Hepatocyte (in vitro differentiated cells): ENCODE measurements at places on chromosomes 7 and 10. TPM values are rescaled to one million over a fixed set of nuclear protein-coding genes. Genes with fewer than 3 reads are reported as not detected.

VAX1 gene
- total RNA-seq = not detected in 2 replicates

SORBS1 gene
- total RNA-seq = 33.1 and 40.2 TPM in 2 replicates

PVRIG gene
- total RNA-seq = not detected in 2 replicates

TMEM236 gene
- total RNA-seq = 0.80 and 1.4 TPM in 2 replicates

DRGX gene
- total RNA-seq = not detected in 2 replicates

KCND2 gene
- 2.6 and 3.6 TPM in 2 replicates for total RNA-seq

- DNase-seq = no peak
These were observed 49.7 kb downstream of the CCDC71L start for GRCh38 chr7:106610996-106611886.

- DNase-seq = no peak
These were observed 20.6 kb upstream of the RASSF4 start for GRCh38 chr10:44938956-44939355.

DNA sequence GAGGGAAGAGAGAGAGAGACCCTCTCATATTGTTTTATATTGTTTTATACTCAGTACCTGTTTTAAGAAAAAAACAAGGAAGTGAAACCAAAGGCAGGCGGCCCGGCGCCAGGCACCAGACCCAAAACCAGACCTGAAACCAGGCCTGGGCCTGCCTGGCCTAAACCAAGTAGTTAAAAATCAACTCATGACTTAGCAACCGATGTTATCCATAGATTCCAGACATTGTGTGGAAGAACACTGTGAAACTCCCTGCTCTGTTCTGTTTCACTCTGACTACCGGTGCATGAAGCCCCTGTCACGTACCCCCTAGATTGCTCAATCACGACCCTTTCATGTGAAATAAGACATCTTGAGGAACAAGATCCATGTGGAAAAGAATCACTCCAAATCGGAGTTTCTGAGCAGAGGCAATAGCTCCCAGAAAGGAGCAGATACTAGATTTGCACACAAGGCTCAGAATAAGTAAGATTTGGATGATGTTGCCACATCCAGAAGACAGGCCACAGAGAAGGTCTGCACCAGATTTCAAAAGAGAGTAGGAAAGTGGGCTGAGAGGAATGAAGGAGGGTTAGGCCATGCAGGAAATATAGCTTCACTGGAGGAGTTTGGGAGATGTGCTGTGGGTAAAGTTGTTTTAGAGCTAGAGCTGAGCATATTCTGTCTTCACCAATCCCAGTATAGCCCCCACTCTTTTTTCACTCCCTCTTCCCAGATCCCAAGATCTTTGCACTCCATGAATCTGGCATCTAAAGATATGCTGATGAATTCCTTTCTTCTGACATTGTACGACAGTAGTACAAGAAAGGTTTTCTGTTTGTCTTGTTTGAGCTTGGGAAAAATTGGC lies 8.8 kb upstream of the ZNF248 start:
- no peak for DNase-seq

DNA sequence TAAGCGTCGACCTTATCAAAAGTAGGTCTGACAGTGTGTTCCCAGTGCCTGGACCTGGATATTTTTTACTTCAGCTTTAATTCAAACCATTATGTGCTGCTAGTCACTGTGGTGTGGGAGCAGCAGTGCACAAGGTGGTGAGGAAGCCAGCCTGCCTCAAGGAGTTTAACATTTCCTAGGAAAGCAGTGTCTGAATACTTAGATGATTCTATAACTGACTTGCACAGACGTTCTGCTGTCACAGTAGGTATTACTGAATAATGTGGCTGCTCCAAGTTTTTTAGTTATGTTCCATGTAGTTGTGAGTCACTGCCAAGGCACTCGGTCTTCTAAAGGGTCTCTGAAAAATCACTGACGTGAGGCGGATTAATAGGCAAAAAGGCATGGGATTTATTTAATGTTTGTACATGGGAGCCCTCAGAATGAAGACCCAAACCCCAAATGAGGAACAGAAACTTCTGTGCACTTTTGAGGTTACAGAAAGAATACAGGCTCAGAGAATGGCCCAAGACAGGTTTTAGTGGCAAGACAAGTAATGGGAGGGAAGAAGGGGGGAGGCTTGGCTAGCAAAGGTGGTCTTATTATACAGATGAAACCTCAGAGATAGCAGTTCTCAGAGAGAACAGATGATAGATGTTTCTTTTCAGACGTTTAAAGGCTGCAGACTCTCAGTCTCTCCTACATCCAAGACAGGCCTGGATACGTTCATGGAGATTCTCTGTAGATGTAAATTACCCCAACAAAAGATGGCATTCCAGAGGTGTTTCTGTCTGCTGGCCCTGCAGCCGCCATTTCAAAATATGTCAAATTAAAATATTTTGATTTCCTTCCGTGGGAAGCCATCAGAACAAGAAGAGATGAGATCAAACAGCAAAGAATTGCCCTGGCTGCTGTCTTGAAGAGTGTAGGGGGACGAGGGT lies 209.3 kb downstream of the SDK1 start:
- no peak for DNase-seq

DNA sequence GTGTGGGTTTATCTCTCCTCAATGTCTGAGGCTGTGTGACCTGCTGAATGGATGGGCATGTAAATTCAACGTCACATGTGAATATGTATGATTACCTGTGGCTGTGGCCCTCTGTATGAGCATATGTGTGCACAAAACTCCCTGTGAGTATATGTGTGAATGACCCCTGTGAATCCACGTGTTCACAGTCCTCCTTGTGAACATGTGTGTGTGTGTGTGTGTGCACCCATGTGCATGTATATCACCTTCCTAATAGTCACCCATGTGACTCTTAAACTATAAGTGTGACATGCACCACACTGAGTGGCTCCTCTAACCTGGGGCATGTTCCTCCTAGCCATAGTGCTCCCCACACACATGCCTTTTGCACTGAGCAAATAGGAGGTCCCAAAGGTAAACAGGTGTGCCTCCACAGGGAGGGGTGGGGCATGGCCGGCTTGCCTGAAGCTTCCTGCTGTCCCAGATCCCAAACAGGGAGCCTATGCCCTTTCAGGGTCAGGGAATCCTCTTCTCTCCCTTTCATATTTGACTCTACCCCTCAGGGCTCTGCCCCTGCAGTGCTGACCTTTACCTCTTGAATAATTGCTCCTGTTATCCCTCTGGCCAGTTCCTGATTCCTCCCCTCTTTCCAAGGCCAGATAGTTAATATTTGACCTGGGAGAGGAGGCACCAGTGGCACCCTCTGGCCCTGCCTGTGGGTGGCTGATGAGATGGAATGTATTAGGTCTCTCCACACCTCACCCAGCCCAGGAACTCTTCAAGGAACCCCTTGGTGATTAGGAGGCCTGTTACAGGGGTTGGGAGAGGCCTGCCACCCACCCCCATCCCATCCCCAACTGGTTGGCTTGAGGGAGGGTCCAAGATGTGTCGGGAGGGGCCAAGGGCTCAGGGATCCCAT lies 1.9 kb downstream of the SEMA4G start:
- DNase-seq = peak; percentile 56

DNA sequence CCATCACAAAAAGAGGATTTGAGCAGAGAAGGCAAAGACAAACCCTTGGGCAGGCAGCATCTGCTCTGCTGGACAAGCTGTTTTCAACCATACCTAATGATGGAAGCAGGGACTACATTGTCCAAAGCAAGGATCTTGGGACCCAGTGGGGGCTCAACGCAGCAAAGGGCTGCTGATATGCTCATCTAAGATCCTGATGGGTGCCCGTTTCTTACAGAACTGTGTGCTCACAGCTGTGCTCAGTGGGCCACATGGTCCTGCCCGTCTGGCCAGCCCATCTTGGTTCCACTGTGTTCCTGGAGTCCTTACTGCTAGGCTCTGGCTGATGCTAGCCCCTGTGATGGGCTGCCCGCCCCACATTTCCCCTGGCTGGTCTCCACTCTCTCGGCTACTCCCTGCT lies 36.1 kb downstream of the GPRIN2 start:
- no peak for DNase-seq

DNA sequence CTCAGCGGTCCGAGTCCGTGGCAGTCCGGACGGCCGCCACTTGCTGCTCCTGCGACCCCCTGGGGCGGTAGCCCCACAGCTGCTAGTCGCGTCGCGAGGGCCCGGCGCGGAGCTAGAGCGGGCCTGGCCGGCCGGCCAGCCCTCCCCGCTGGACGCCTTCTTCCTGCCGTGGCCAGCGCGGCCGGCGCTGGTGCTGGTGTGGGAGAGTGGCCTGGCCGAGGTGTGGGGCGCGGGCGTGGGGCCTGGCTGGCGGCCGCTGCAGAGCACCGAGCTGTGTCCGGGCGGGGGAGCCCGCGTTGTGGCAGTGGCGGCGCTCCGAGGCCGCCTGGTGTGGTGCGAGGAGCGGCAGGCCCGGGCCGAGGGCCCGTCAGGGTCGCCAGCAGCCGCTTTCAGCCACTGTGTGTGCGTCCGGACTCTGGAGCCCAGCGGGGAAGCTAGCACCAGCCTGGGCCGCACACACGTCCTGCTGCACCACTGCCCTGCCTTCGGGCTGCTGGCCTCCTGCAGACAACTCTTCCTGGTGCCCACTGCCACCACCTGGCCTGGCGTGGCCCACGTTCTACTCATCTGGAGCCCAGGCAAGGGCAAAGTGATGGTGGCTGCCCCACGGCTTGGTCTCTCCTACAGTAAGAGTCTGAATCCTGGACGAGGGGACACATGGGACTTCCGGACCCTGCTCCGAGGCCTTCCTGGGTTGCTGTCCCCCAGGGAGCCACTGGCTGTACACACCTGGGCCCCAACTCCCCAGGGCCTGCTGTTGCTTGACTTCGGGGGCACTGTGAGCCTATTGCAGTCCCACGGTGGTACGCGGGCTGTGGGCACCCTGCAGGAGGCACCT lies 631 bp downstream of the HPS6 start:
- DNase-seq = peak; percentile 64

- DNase-seq = no peak
These were observed 21.6 kb upstream of the GIMAP8 start for GRCh38 chr7:150428671-150429451.

GRCh38 chr10:12349629-12350166 lies 351 bp downstream of the CAMK1D start:
- DNase-seq = no peak

GRCh38 chr10:99297033-99297432 lies 32.1 kb upstream of the CNNM1 start:
- DNase-seq = no peak

GRCh38 chr7:137656850-137657232 lies 189.9 kb downstream of the DGKI start:
- no peak for DNase-seq

DNA sequence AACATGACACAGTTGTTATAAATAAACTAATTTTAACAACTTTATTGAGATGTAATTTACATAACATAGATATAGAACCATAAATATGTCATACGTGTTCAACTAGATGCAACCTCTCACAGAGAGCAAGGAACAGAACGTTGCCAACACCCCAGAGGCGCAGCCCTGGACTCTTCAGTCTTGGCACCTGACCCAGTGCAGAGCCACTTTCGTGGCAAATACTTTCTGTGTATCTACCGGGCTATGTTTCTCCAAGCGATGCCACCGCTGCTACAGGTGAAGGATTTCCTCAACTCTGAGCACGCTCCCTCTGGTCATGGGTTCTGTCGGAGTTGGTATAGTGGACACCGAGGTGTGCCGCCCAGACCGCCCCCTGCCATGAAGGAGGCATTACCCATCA lies 57.4 kb downstream of the TEX36 start:
- no peak for DNase-seq

DNA sequence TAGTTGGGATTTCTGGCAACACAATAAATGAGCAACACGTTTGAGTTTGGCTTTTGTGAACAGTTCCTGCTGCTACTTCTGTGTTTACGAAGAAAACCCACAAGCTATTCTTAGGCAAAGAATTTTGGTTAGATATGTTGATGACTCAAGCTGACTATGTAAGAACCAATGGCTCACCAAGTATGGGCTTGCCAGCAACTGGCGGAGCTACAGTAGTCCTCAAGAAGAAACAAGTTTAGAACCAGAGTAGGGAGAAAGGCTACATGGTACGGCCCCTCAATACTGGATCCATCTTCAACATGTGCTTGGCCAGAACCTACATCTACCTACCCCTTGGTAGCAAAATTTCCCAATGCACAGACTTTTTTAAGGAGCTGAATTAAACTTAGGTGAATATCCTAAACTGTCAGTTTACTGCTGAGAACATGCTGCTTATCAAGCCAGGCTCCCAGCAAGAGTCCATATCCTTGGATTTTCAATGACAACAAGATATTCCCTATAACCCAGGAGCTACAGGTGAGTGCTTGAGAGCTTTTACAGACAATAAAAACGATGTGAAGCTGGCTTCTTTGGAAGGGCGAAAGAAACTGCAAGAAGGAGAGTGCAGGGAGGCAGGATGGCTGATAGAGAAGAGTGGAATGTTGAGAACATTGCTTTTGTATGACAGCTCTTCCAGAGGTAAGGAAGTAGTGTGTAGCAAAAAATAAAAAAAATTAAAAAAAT lies 74.3 kb upstream of the ASAH2 start:
- DNase-seq = no peak

DNA sequence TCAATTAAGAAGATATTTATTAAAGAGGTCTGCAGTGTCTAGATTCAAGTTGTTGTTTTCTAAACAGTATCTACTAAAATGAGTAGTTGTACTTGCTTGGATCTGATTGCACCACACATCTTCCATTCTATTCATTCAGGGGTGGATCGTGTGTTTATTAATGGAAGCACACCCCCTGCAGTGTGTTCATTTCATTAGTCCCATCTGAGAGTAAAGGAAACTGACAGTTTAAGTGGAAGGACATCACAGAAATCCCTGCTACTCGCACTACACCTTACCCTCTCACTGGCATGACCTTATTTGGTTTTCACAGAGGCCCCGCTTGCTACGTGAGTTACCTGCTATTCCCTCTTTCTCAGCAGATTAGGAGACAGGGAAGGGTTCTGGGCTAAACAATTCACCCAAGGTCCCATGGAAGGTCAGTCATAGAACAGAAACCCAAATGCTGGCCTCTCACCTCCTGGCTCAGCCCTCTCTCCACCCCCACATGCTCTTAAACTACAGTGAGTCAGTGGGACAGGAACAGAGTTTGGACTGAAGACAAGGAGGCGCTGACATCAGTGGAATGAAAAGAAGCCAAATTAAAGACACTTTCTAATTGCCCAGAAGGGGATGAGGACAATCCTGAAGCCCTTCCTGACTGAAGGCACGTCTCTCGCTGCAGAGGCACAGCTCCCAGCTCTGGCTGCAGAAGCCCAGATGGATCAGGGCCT lies 369.2 kb upstream of the NRP1 start:
- DNase-seq = no peak

DNA sequence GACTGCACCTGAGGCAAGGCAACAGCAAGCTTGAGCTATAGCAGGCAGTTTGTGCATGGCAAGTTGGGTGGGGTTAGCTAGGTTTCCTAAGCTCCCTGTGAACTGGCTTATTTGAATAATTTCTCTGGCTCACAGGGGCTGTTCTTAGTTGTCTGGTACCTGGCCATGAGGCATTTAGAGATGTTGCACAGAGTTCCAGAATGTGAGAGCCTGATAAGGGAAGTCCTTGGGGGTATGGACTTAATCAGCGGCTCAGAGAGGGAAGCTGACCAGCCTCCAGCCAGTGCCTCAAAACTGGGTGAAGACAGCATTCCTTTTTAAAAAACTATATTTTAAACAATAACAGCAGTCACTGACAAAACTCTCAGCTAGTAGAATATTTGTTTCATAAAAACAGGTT lies 307.4 kb downstream of the FZD1 start:
- DNase-seq = no peak

- no peak for DNase-seq
These were observed 246.9 kb upstream of the MKLN1 start for GRCh38 chr7:131080754-131081153.
